ENCODE measurements at places on chromosomes 2 and 18. TPM values are rescaled to one million over a fixed set of nuclear protein-coding genes. Genes with fewer than 3 reads are reported as not detected.

The ARMC9 gene
- total RNA-seq: 189 TPM

The CNTNAP5 gene
- total RNA-seq: not detected

The SCLY gene
- 12.6 TPM for total RNA-seq

The AP1S3 gene
- 5.8 TPM for total RNA-seq

All from fibroblast of villous mesenchyme (primary cell).